ENCODE measurements at places on chromosomes 5 and 9. TPM values are rescaled to one million over a fixed set of nuclear protein-coding genes. Genes with fewer than 3 reads are reported as not detected.

BRINP1 gene
- total RNA-seq = not detected

PSAT1 gene
- total RNA-seq = 24.7 TPM

FRMD3 gene
- total RNA-seq = 15.5 TPM

PPP3R2 gene
- total RNA-seq = not detected

DNA sequence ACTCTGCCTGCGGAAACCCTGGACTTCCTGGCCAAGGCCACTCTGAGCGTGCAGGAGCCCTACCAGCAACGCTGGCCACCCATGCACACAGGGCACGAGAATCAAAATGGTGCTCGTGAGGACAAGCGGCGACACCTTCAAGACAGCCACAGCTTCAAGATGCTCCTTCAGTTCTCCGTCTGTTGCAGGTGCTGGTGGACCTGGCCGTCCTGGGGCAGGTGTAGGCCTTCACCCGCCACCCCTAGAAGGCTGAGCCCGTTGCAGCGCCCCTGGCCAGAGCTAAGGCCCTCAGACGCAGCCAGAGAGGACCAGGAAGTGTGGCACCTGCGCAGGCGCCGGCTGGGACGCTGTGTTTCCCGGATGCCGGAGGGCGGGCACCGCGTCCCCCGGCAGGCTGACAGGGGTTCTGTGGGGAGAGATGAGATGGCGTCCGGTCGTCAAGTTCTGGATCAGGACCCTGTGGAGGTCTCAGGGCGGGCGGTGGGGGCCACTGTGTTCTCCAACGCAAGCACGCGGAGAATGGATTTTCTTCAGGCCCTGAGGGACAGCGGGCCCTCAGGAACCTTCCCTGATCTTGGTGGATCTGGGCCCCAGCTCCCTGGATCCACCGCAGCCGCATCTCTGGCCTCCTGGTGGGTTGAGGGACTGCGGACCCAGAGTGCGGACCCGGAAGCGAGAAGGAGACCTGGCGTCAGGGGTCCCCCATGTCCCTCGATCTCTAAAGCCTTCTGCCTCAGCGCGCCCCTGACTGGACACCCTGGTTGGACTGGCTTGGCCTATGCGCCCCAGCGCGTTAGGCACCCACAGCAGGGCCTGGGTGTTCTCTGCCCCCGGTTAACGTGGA, 1770.8 kb upstream of the CDH9 start:
- no peak for DNase-seq
- no peaks in the 10 kb centered on the region for H3K4me1 ChIP-seq
- no peaks in the 10 kb centered on the region for H3K36me3 ChIP-seq
- no peaks in the 10 kb centered on the region for H3K27me3 ChIP-seq
- no peak overlapping the region for H3K27ac ChIP-seq
